ENCODE measurements at places on chromosomes 1 and 21.

GRCh38 chr1:151043163-151043562 is 4.4 kb upstream of the C1orf56 start:
- DNase-seq = no peak

DNA sequence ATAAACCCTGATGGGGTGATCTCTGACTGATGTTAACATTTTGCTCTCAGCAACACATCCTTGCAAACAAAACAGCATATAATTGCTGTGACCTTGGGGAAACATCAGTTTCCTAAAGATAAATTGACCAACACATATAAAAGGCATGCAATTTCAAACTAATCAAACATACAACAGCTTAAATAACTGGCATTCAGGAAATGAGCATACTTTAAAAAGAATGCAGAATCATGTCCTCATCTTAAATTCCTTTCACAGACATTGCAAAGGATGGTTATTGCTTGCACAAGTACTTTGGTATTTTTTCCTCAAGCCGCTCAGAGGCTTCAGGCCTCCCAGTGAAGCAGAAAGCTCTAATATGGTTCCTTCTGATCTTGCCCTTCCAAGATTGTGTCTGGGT is 53.4 kb upstream of the RGS18 start:
- DNase-seq = peak; percentile 95

DNA sequence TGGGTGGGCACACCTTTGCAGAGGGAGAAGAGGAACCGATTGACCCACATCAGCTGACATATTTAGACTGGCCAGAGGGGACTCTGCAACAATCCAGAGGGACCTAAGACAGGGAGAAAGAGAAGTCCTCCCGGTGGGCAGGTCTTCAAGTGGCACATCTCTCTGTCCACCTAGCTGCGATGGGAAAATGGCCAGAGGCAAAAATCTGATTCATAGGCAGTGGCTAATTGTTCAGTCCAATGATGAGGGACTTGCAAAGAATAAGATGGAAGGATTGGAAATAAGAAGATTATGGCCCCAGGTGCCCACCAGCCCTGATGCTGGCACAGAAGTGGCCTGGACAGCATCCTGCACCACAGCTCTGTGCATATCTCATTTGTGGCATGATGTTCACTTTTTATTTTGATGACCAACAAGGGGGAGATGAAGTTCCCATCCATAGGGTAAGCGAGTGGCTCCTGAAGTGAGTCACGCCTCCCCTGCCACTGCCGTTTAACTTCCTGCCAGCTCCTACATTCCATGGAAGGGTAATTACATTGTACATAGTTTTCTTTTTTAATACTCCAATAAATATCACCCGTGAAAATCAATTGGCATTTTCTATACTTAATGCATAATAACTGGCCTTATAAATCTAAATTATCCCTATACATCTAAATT is 659.6 kb downstream of the MATN1 start:
- no peak for DNase-seq

DNA sequence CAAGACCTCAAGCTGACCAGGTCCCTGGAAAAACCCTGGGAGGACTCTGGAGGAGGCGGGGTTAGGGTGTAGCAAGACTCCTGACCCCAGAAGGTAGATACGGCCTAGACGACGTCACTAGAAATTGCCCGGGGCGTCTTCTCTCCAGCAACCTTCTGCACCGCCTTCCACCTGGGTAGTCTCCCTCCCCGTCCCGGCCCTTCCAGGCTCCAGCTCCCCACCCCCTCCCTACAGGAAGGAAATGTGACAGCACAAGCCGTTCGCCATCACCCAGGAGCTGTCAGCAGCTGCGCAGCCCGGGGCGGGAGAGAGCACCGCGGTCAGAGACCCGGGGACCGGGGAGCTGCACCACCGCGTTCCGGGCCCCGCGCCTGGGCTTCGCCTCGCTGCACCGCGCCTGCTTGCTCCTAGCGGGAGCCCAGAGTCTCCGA is 20.0 kb downstream of the SERTAD4 start:
- no peak for DNase-seq

GRCh38 chr1:14626869-14627607 is 28.6 kb downstream of the KAZN start:
- DNase-seq = no peak

All from glomerular endothelial cell (primary cell).